ENCODE measurements at places on chromosomes 12 and 14. TPM values are rescaled to one million over a fixed set of nuclear protein-coding genes. Genes with fewer than 3 reads are reported as not detected.

Gene MEG3
- 81.0 TPM for total RNA-seq

Gene GPD1
- 0.17 TPM for total RNA-seq

GRCh38 chr14:55482936-55483605 is 42.7 kb upstream of the TBPL2 start:
- peak; percentile 8 for DNase-seq

DNA sequence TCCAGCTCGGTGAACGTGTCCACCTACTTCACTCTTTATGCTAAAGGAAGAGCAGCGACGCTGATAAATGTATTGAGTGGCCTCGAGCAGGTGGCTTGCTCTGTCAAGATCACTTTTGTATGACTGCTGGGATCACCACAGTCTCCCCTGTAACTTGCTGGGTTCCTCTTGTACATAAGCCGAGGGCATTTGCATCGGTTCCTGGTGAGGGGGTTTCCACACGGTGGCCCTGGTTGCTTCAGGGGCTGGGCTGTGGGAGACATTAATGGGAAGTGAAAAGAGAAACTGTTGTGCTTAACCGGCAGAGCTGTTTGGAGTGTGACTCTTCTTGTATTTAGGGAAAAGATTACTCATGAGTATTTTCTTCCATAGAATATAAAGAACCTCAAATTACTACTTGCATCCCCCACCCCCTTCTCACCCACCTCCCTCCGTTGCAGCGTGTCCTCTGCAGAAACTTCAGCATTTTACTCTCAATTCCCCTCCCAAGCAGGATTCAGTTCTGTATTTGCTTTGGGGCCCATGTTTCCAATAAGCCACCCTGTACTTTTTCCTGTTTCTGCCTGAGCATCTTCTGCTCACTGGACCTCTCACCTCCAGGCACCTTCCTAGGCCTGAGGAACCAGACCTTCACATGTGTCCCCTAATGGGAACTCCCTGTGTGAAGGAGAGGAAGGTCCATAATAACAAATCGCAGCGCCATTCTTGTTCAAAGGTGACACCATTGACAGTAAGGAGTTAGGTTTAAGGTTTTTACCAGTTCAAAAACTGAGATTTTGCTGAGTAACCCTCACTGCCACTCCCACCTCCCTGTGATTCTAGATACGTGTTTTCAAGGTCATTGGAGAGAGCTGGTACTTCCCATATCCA is 187.0 kb downstream of the ETV6 start:
- no peak for DNase-seq

DNA sequence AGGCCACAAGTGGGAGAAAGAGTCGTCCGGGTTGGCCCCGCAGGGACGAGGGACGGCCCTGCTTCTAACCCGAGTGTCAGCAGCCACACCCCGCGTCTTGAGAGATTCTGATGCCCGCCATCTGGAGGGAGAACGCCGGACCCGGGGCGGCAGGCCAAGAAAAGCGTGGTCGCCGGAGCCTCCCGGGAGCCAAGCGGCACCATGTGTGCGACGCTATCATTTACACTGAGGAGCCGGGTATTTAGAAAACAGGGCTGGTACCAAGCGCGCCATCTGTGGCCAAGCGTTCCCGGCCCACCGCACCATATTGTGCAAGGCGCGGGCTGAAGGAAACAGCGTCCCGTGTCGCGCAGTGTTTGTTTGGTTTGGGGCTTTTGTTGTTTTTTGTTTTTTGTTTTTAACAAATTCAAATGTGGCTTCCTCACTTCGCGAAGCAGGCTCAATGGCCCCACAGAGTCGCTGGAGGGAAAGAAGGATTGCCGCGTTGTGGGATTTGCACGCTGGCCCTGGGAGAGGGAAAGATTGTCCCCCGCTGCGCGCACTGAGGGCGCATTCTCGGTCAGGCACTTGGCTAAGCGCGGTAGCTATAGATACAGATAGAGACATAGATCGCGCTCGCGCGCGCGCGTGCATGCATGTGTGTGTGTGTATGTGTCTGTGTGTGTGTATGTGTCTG is 153.8 kb downstream of the BCL11B start:
- no peak for DNase-seq

GRCh38 chr12:51948066-51948465 is 3.4 kb upstream of the ACVR1B start:
- no peak for DNase-seq

GRCh38 chr12:5556946-5557673 is 125.2 kb downstream of the NTF3 start:
- DNase-seq, result no peak

- DNase-seq, result no peak
Observed at GRCh38 chr14:79415726-79416125, 795.6 kb downstream of the DIO2 start.

All from LHCN-M2 (cell line).